NCI-H1092 (cell line): ENCODE measurements at places on chromosomes 3 and 15.

DNA sequence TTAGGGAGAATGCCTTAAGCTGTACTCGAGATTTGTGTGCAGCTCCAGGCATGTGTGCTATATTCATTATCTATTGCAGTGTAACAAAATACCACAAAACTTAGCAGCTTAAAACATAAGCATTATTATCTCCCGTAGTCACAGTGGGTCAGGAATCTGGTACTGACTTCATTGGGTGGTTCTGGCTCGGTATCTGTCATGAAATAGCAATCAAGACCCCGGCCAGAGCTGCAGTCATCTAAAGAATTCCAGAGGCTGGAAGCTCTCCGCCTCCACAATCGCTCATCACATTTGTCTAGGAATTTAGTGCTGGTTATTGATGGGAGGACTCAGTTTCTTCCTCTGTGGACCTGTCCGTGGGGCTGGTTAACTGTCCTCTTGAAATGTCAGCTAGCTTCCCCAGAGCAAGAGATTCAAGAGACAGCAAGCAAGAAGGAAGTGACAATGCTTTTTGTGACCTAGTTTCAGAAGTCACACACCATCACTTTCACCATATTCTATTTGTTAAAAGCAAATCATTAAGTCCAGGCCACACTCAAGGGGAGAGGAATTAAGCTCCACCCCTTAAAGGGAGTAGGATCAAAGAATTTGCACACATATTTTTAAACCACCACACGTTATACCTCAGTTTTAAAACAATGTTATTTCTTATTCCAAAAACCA is 76.1 kb downstream of the TOP2B start:
- no peak for DNase-seq

GRCh38 chr3:124848300-124848699 is 38.9 kb downstream of the ITGB5 start:
- DNase-seq, result no peak

DNA sequence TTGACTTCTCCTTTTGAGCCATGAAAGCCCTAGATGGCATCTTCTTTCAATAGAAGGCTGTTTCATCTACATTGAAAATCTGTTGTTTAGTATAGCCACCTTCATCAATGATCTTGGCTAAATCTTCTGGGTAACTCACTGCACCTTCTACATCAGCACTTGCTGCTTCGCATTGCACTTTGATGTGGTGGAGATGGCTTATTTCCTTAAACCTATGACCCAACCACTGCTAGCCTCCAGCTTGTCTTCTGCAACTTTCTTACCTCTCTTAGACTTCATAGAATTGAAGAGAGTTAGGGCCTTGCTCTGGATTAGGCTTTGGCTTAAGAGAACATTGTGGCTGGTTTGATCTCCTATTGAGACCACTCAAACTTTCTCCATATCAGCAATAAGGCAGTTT is 189.8 kb downstream of the PLCL2 start:
- no peak for DNase-seq

DNA sequence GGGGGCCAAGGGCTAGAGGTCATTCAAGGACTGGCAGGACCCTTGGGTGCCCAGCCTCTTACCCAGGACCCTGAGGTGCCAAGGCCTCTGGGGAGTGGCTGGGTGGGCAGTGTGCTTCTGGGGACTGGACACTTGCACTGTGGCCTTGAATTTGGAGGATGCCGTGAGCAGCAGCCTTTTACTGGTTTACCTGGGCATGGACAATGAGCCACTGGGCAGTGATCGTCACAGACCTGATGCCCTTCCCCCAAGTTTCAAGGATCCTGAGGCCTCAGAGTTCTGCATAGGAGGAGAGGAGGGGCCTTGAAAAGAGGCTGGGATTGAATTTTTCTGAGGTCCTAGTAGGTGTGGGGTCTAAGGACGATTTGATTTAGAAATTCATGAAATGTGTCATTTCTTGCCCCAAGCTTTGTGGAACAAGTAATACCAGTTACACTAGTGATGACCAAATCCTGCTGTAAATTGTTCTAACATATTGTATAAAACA is 146.1 kb upstream of the TPM1 start:
- no peak for DNase-seq

DNA sequence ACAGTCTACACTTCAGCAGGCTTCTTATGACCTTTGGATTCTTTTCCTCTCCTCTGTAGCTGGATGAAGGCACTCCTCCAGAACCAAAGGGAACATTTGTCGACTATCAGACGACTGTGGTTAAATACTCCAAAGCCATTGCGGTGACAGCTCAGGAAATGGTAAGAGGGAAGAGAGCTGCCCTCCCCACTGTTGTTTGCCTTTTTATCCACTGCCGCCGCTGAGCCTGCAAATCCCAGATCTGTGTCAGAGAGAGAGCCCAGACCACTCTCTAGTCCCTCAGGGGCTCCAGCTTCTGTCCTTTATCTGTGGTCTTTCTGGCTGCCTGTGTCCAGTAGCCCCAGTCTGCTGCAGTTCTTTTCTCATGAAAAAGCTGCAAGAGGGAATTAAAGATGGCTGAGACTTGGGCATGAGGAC is 261.5 kb upstream of the TPM1 start:
- DNase-seq, result no peak

DNA sequence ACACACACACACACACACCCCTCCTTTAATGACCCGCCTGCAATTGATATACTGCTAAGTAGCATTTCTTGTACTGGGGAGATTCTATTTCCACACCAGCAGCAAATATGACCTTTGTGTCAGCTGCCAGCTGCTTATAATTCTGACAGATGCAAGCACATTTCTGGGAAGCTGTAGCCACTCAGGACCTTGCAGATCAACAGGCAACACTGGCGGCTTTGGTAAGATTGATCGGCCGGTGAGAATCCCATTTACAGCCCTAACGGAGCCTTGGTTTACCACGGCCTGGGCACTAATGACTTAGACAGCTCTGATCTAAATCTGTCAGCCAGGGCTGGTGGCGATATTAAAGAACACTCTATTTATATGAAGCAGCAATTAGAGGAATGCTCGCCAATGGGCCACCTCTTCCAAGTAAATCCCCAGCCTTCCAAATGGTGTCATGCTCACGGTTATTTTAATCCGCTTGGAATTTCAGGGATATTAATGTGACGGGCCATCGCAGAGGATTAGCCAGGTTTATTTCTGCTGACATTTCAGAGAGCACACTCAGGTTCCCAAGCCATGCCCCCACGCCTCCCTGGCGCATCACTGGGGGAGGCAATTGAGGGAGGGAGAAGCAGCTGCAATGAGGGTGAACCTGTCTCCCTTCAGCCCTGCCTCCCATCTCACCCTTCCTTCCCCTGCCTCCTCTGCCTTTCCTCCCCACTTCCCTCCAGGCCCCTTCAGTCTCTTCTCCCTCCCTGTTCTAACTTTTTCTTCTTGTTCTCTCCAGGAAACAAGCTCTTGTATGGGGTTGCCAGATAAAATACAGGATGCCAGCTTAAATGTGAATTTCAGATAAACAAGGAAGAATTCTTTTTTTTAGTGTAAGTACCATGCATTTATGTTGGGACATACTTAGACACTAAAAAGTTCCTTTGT is 287.0 kb downstream of the TLE3 start:
- no peak for DNase-seq

DNA sequence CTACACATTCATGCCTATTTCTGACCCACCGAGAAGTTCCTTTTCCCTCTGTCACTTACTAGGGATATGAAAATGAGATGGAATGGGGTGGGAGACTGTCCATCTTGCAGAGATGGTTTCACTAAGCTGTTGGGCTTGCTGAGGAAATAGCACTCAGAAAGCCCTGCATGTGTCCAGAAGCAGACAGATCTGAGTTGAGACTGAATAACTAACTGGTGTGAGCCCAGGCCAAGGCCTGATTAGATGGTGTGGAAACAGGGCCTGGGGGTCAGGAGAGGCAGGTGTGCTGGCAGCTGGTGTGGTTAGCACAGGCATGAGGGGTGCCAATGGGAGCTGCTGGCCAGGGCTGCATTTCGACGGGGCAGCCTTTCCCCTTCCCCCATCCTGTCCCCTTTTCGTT is 72.1 kb downstream of the CLSTN2 start:
- no peak for DNase-seq

GRCh38 chr15:88513195-88513594 is 33.3 kb downstream of the DET1 start:
- DNase-seq, result no peak

DNA sequence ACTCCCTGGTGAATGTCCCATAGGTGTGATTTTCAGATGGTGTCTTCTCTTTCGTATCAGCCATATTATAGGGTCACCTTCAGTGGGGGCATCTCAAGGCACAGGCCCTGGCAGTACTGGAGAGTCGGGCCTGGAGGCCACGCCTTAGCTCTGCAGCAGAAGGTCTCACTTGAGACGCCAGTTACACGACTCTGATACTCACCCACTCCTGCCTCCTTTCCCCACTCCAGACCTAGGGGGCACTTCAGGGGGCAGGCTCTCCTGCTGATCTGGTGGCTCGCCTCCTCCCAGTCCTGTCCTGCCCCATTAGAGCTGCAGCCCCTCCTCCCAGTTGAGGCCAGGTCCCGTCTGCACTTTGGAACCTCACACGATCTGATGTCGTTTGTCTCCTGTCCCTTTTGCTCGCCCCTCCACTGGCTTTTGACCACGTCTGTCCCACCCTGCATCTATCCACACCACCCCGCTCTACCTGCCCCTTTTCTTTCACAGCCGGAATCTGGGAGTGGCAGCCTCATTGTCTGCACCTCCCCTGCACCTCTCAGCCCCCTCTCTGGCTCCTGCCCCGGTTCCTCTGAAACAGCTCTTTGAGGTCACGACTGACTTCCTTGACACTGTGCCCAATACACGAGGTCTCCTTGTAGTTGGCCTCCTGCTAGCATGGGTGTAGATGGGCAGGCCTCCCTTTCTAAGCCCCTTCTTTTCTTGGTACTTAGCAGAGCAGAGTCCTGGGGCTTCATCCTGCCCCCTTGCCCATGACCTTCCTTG is 181.9 kb downstream of the NSMCE3 start:
- no peak for DNase-seq

DNA sequence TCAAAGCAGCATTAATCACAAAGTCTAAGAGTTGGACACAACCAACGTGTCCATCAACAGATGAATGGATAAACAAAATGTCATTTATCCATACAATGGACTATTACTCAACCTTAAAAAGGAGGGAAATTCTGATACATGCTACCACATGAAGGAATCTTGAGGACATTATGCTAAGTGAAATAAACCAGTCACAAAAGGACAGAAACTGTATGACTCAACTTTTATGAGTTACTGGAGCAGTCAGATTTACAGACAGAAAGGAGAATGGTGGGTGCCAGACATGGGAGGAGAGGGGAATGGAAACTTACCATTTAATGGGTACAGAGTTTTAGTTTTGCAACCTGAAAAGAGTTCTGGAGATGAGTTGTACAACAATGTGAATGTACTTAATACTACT is 43.0 kb upstream of the SEC13 start:
- no peak for DNase-seq

DNA sequence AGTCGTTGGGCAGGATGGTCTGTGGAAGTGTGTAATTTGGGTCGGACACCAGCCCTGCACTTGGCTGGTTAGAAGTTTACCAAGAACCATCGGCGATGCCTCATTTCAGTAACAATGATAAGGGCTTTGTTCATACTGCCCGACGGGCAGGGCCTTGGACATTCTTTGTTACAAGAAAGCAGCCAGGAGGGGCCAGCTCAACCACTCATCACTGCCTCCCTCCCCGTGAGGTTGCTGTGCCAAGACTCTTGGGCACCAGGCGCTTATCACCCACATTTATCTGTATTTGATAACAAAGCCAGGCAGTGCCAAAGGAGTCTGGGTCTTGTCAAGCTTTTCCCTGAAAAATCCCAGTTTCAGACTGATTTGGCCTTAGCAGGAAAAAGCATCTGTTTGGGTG is 235.0 kb downstream of the ADAMTS17 start:
- no peak for DNase-seq

GRCh38 chr3:8567784-8568575 is 66.4 kb downstream of the LMCD1 start:
- DNase-seq, result no peak

GRCh38 chr3:111473550-111473949 is 68.4 kb upstream of the CD96 start:
- no peak for DNase-seq

DNA sequence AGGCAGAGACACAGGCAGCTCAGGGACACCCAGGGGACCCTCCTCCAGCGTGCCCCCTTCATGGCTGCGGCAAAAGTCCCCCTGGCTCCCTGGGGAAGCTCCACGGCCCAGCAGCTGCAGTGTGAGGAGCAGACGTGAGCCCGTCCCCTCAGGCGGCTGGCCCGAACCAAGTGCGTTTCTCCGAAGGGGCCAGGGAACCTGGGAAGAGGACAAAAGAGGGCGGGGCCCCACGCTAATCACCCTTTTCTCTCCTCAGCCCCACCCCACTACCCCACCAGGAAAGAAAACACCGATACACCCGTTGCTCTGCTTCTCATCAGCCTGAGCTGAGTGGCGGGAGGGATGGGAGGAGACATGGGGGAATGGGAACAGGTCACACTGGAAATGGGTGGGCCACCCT is at the start of gene MUC4:
TSS of gene MUC4 (minus strand) at position 174 of the 400 bp plus-strand sequence. CDS start at position 62, 112 bp downstream.
- DNase-seq, result no peak

- no peak for DNase-seq
Measured at GRCh38 chr3:183381179-183381578, 47.2 kb downstream of the MCF2L2 start.

GRCh38 chr3:131480116-131480515 is 22.7 kb downstream of the MRPL3 start:
- no peak for DNase-seq

GRCh38 chr15:36778531-36778930 is 199.1 kb downstream of the CDIN1 start:
- DNase-seq, result no peak

DNA sequence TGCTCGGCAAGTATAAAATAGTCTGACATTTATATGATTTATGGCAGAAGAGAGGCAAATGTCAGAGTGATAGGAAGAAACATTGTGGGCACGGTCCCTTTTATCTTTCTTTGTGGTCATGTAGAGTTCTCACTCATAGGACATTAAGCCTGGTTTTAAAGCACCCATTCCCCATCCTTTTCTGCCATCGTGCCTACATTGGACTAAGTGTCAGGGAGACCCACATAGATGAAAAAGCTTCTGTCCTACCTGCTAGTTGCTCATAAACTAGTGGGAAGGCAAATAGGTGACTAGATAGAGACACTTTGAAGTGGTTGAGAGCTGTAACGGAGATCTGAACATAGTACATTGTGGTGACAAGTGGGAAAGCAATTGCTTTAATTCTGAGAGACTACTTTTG is 155.7 kb downstream of the B3GALNT1 start:
- DNase-seq, result no peak
